Activated CD4-positive, CD25-positive, alpha-beta regulatory T cell treated with anti-CD3 and anti-CD28 coated beads, Interleukin-2, amount 50 U/mL, for 24 hours (primary cell): ENCODE measurements at places on chromosomes 4 and X.

- no peak for ATAC-seq
These were observed 352.1 kb downstream of the KCNIP4 start for GRCh38 chr4:21596521-21596920.

GRCh38 chrX:42054256-42054655 is 130.9 kb upstream of the CASK start:
- ATAC-seq, result no peak

DNA sequence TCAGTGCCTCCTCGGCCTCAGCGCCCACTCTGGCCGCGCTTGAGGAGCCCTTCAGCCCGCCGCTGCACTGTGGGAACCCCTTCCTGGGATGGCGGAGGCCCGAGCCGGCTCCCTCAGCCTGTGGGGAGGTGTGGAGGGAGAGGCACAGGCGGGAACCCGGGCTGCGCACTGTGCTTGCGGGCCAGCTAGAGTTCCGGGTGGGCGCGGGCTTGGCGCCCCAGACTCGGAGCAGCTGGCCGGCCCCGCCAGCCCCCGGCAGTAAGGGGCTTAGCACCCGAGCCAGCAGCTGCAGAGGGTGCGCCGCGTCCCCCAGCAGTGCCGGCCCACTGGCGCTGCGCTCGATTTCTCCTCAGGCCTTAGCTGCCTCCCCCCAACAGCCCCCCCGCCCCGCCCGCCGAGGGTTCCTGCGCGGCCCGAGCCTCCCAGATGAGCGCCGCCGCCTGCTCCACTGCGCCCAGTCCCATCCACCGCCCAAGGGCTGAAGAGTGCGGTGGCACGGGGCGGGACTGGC is 1137.0 kb downstream of the PCDH18 start:
- no peak for ATAC-seq

- no peak for ATAC-seq
These were observed 127.4 kb upstream of the RPL34 start for GRCh38 chr4:108492816-108493595.

GRCh38 chr4:65791111-65791811 is 121.0 kb upstream of the EPHA5 start:
- no peak for ATAC-seq
